Activated T-cell treated with anti-CD3 and anti-CD28 coated beads, Interleukin-2, amount 50 U/mL, for 72 hours (primary cell): ENCODE measurements at places on chromosomes 4 and X.

DNA sequence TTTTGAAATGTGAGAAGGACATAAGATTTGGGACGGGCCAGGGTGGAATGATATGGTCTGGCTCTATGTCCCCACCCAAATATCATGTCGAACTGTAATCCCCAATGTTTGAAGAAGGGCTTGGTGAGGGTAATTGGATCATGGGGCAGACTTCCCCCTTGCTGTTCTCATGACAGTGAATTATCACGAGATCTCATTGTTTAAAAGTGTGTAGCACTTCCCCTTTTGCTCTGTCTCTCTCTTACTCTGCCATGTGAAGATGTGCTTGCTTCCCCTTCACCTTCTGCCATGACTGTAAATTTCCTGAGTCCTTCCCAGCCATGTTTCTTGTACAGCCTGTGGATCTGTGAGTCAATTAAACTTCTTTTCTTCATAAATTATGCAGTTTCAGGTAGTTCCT is 17.5 kb downstream of the MTMR8 start:
- no peaks in the 10 kb centered on the region for H3K27me3 ChIP-seq
- no peak overlapping the region for H3K4me3 ChIP-seq
- no peaks in the 10 kb centered on the region for H3K4me1 ChIP-seq

DNA sequence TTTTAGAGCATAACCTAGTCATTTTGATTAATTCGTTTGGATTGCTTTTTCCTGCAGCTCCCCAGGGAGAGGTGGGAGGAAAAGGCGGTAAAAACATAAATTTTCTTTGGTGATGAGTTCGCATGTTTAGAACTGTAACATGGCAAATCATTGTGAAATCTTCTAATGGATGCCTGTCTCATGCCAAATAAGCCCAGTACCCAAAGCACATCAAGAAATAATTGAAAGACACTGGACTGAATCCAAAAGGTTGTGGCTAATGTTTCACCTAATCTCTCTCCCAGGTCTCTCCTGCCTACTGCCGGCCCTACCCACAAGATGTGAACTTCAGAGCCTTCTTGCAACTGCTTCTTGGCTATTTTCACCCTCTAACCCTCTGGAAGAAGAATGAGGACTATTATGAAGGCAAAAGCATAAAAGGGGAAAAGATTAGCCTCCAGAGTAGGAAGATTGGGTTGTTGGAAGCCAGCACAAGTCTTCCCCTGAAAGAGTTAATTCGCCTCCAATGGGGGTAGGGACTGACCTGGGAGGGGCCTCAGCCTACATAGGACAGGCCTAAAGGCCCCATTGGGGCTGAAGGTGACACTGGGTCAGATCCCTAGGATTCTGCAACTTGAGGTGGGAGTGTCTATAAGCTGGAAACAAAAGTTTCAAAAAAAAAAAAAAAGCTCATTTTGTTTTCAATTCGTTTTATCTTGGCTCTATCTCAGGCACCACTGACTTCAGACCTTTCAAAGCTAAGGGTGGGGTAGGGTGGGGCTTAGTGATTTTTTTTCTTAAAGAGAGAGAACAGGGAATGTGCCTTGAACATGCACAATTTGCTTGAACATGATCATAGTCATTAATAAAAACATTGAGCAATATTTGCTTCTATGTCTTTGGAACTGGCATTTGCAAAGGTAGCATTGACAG is 278.6 kb upstream of the KLF3 start:
- peaks cover 21% of the 10 kb centered on the region for H3K4me1 ChIP-seq
- H3K36me3 ChIP-seq = peaks cover 10% of the 10 kb centered on the region
- DNase-seq = no peak
- H3K27me3 ChIP-seq = no peaks in the 10 kb centered on the region
- H3K4me3 ChIP-seq = no peak overlapping the region

GRCh38 chr4:78627966-78628678 is 76.6 kb downstream of the ANXA3 start:
- no peak for DNase-seq
- H3K27ac ChIP-seq = no peak overlapping the region
- H3K36me3 ChIP-seq = no peaks in the 10 kb centered on the region
- H3K27me3 ChIP-seq = peaks cover 14% of the 10 kb centered on the region
- H3K4me1 ChIP-seq = peaks cover 23% of the 10 kb centered on the region

DNA sequence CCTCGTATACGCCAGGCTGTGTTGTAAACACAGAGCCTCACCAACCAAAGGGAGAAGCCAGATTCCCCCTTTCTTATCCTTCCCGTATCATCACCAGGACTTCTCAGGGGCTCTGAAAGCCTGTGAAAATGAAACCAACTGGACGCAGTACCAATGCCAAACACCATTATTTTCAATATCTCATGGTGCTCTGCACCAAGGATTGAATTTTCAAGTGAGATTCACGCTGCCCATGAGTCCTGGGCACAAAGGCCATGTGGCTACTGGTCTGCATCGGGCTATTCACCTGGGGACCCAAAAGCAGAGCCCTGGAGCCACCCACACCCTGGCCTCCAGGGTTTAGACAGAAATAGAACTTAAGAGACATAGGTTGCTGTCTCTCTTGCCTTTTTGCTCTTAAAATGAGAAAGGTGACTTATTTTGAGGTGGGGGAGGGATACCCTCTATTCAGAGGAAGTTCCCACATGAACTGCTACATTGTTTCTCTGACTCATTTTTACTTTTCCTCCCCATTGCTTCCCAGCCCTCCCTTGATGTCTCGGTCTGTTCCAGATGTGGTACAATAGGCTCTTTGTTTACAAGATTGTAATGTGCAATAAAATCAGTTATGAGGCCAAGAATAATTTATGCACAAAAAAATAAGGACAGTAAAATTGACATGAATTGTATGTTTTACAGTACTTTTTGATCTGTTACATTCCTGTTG is 55.4 kb downstream of the MAML3 start:
- peaks cover 87% of the 10 kb centered on the region for H3K4me1 ChIP-seq
- H3K27ac ChIP-seq = peak overlapping the region; percentile 4
- no peak for DNase-seq
- H3K27me3 ChIP-seq = no peaks in the 10 kb centered on the region
- peak overlapping the region; percentile 61 for H3K4me3 ChIP-seq
- peaks cover 8% of the 10 kb centered on the region for H3K36me3 ChIP-seq

GRCh38 chr4:10047967-10048366 is 26.7 kb upstream of the SLC2A9 start:
- H3K36me3 ChIP-seq = peaks cover 6% of the 10 kb centered on the region
- no peaks in the 10 kb centered on the region for H3K27me3 ChIP-seq
- H3K4me1 ChIP-seq = no peaks in the 10 kb centered on the region
- no peak overlapping the region for H3K4me3 ChIP-seq

- H3K27ac ChIP-seq = no peak overlapping the region
- H3K4me3 ChIP-seq = no peak overlapping the region
- DNase-seq = no peak
- peaks cover 6% of the 10 kb centered on the region for H3K27me3 ChIP-seq
- peaks cover 11% of the 10 kb centered on the region for H3K4me1 ChIP-seq
Measured at GRCh38 chrX:18422886-18423285, 2.5 kb upstream of the CDKL5 start.

GRCh38 chr4:140363558-140363957 is 9.9 kb upstream of the SCOC start:
- no peak for DNase-seq
- H3K4me1 ChIP-seq = no peaks in the 10 kb centered on the region
- no peaks in the 10 kb centered on the region for H3K27me3 ChIP-seq

- peak overlapping the region; percentile 83 for H3K4me3 ChIP-seq
- H3K27me3 ChIP-seq = no peaks in the 10 kb centered on the region
- H3K27ac ChIP-seq = peak overlapping the region; percentile 90
- DNase-seq = no peak
- H3K36me3 ChIP-seq = no peaks in the 10 kb centered on the region
Measured at GRCh38 chr4:38665551-38666411, 1.8 kb downstream of the KLF3 start.

DNA sequence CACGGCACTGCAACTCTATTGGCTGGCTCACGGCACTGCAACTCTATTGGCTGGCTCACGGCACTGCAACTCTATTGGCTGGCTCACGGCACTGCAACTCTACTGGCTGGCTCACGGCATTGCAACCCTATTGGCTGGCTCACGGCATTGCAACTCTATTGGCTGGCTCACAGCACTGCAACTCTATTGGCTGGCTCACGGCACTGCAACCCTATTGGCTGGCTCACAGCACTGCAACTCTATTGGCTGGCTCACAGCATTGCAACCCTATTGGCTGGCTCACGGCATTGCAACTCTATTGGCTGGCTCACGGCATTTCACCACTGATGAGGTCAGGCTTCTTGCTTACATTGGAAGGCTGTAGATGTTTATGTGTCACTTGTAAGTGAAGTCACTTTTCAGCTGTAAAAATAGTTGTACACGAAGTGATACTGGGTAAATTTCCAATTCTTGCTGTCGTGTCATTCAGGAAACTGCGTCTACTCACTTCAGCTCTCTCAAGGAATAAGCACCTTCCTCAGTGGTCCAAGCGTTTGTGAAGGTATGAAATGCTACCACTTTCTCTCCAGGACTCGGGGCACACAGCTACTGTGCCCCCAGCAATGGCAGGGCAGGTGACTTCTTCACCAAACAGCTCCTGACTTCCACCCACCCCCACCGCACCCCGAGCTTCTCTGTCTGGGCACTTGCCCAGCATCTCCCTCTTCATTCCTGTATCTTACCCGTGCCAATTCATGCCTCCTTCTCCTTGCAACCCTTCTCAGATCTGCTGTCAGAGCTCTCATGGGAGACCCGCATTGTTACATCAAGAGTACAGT is 141.3 kb downstream of the AFAP1 start:
- H3K4me3 ChIP-seq = no peak overlapping the region
- DNase-seq = no peak
- peaks cover 12% of the 10 kb centered on the region for H3K36me3 ChIP-seq
- peaks cover 5% of the 10 kb centered on the region for H3K4me1 ChIP-seq
- H3K27ac ChIP-seq = no peak overlapping the region
- H3K27me3 ChIP-seq = no peaks in the 10 kb centered on the region

DNA sequence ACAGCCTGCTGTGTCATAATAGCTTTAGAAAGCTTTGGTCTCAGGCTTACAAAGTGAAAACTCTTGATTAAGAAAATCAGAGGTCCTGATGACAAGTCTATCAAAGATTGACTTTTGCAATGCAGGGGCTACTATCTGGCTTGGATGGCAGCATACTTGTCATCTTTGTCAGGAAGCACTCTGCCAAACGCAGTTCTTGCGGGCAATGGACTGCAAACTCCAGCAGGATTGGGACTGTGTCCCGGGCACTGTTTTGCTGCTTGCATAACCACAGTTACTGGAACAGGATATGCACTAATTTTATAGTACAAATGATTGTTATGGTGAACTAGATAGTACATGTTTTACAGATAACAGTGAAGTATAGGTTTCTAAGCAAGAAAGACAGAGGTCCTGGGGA is 185.6 kb downstream of the IQCM start:
- H3K27ac ChIP-seq = no peak overlapping the region
- DNase-seq = no peak
- no peak overlapping the region for H3K4me3 ChIP-seq
- no peaks in the 10 kb centered on the region for H3K36me3 ChIP-seq
- no peaks in the 10 kb centered on the region for H3K4me1 ChIP-seq

DNA sequence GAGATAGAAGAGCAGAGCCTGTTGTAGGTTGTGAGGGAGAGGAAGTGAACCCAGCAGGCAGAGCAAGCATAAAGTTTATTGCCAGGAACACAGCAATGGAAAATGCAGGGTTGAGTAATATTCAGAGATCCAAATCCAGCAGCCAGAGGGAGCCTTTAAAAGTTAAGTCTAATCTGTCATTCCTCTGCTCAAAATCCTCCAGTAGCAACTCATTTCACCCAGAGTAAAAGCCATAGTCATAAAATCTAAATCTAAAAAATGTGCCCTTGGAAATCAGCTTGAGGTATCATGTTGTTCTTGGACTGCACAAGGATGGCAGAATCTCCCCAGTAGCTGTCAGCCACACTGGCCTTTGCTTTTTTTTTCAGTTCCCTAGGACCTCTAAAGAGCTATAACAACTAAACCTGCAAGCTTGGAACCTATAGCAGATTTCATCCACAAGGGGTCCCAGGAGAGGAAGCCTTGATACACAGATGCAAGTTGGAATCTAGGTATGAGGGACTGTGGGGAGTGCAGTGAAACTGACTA is 62.9 kb upstream of the FRAS1 start:
- H3K4me1 ChIP-seq = no peaks in the 10 kb centered on the region
- no peak overlapping the region for H3K27ac ChIP-seq
- DNase-seq = no peak

DNA sequence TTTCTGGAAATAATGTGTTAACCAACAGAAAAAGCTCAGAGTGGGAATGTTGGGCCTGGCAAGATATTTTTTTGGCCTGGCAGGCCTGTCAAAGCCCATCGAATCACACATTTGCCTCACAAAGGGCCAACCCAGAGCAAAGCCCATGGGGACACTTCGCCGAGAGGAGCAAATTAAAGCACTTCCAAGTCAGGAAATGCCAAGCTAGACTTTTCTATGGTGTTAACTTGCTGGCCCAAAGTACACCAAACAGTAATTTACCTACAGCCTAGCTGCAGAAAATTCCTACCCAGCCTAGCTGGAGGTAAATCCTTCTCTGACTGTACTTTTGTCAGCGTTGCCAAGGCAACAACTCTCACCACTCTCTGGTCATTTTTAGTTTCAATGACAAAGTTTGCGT is 288.6 kb upstream of the LDB2 start:
- no peak for DNase-seq
- no peak overlapping the region for H3K27ac ChIP-seq
- no peaks in the 10 kb centered on the region for H3K4me1 ChIP-seq

- no peak overlapping the region for H3K4me3 ChIP-seq
- H3K27ac ChIP-seq = no peak overlapping the region
- H3K4me1 ChIP-seq = no peaks in the 10 kb centered on the region
- DNase-seq = no peak
- H3K27me3 ChIP-seq = no peaks in the 10 kb centered on the region
Measured at GRCh38 chr4:133452678-133453077, 303.6 kb downstream of the PCDH10 start.

GRCh38 chr4:155612074-155612473 is 54.6 kb upstream of the GUCY1A1 start:
- no peaks in the 10 kb centered on the region for H3K36me3 ChIP-seq
- H3K4me1 ChIP-seq = peaks cover 6% of the 10 kb centered on the region

DNA sequence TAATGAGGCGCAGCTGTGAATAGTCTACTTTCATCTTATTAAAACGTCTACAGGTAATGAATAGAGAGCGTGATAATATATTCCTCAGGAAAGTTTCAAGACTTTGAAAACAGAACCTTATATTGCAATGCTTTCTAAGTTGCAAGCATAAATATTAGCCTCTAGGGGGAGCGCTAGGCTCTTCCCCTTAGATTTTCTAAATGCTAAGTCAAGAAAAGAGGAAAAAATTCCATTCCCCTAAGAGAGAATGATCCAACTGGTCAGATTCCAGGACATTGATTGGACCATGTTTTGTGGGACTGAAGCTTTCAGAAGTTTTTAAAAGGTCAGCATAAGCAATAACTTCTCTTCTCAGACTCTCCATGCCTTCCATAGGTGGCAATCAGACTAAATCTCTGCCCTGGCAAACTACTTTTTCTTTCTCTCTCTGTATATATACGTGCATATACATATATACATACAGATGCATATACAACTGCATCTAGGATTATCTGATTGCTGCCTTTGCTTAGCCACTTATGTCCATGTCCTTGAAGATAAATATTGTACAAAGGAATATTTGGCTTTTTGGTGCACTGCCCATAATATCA is 492.9 kb downstream of the INPP4B start:
- H3K4me1 ChIP-seq = peaks cover 100% of the 10 kb centered on the region
- peak overlapping the region; percentile 79 for H3K4me3 ChIP-seq
- peak overlapping the region; percentile 97 for H3K27ac ChIP-seq
- no peak for DNase-seq
- no peaks in the 10 kb centered on the region for H3K36me3 ChIP-seq
- H3K27me3 ChIP-seq = no peaks in the 10 kb centered on the region
